ENCODE measurements at places on chromosomes 1 and 21. TPM values are rescaled to one million over a fixed set of nuclear protein-coding genes. Genes with fewer than 3 reads are reported as not detected.

DNA sequence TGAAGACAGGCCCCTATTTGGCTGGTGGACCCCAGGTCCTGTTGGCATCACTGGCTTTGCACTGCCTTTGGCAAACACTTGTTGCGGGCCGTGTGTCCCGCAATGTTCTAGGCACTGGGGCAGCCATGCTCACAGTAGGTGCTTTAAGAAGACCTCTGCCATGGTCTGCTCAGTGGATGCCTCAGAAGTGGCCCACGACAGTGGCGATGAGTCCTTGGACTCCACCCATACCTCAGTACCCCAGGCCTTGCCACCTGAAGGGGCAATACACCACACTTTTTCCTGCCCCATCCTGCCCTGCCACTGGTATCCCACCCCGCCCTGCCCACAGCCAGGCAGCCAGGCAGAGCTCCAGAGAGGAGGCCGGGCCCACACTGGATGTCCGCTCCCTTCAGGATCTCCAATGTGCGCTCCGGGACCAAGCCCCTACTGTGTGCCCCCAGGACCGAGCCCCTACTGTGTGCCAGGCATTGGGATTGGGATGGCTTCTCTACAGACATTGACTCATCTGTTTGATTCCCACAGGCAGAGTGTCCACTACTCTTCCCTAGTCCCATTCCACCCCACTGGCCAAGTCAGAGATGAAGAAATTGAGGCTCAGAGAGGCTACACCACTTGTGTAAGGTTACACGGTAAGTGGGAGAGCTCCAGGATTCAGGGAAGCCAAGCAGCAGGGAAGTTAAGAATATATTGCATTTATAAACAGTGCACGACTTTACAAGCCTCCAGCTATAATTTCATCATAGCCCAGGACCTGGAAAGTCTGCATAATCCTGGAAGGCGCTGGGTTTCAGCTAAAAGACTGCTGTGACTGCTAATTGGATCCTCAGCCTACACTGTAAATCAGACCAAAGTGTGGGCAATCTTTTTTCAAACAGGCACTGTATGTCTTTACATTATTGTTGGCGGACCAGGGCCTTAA is 101.6 kb downstream of the DMRTB1 start:
- no peak overlapping the region for H3K27ac ChIP-seq
- no peak overlapping the region for H3K4me3 ChIP-seq

DNA sequence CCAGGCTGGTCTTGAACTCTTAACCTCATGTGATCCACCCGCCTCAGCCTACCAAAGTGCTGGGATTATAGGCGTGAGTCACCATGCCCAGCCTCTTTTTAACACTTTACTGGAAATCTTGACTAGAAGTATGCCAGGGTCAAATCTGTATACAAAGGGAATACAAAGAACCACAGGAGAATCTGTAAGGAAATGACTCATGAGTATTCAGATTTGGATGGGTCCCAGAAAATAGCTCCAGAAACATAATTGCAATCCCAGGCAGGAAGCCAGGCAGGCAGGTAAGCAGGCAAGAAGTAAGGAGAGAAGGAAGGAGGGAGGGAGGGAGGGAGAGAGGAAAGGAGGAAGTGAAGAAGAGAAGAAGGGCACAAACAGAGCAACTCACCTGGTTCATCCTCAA is 22.8 kb upstream of the TIAM1 start:
- H3K4me1 ChIP-seq = peaks cover 30% of the 10 kb centered on the region
- H3K27ac ChIP-seq = no peak overlapping the region
- no peak overlapping the region for H3K4me3 ChIP-seq
- DNase-seq = no peak

DNA sequence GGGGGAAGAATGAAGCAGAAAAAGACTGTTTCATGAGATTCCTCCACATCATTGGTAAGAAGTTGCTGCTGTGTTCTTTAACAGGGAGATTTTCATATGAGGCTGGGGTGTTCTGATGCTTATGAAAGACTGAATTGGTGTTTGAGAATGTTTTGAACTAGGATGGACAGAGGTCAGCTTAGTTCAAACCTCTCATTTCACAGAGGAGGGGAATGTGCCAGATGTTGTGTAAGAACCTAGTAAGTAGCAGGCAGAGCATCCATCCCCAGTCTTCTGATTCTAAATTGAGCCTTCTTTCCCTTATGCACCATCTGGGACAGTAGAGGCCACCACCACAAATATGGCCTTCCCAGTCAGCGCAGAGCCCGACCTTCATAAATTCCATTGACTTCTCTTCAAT is 43.7 kb downstream of the SAMD13 start:
- H3K4me3 ChIP-seq = no peak overlapping the region
- H3K36me3 ChIP-seq = no peaks in the 10 kb centered on the region
- no peak for DNase-seq
- no peaks in the 10 kb centered on the region for H3K4me1 ChIP-seq

The NFASC gene
- total RNA-seq = 0.13 TPM

DNA sequence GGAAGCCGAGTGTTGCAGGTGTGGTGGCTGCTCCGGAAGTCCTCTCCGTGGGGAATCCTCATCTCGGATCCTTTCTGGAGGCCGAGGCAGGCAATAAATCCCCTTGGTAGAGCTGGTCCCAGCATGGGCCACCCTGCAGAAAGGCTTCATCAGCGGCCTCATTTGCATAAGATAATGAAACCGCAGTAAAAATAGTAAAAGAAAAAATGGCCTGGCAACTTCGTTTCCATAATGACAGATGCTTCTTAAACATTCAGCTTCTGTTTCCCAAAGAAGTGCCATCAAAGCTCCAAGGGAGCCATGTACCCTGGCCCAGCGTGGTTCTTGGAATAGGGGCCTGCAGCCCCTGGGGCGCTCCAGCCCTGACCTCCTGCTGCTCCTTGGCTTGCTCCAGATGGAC is 244.1 kb downstream of the GRIK3 start:
- no peak overlapping the region for H3K4me3 ChIP-seq
- no peak for DNase-seq
- H3K36me3 ChIP-seq = no peaks in the 10 kb centered on the region

DNA sequence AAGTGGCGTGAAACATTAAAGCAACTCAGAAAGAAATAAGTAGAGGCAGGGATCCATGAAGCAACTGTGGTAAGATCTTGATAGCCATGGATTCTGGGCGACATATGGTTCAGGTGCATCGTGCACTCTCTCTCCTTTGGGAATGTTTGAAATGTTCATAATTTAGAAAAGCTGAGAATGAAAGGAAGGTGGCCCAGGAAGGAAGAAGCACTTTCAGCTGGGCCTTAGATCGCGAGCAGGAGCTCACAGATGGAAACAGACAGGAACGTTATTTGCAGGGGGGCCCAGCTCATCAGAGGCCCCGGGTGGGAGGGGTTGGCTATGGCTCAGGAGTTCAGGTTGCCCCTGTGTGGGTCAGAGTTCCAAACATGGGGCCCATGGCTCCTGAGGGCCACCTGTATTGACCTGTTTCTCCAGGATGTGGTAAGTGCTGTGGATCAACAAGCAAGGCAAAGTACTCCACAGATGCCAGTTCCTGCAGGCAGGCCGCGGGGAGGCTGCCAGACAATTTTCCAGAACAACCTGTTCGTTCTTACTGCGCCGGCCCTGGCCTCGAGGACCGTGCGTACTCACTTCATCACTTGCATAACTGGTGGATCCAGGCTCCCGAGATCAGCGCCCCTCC is 253.2 kb downstream of the TOMM20 start:
- peaks cover 11% of the 10 kb centered on the region for H3K4me1 ChIP-seq
- H3K4me3 ChIP-seq = no peak overlapping the region

The SLC45A3 gene
- 1.6 TPM for total RNA-seq

The PTCH2 gene
- total RNA-seq = 1.4 TPM

DNA sequence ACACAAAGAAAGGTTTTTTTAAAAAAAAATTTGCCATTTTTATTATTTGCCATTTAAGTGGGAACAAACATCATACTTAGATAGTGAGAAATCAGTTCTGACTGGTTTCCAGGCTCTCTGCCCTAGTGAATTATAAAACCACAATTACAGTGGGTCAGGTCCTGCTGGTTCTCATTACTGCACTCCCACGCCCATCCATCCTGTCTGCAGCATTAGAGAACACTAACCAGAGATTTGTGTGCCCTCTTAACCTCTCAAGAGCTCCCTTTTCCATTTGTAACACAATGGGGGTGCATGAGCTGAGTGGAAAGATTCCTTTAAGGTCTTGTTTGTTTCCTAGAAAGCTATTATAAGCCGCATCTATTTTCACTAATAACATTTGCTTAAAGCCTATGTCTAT is 489.3 kb downstream of the AMY1C start:
- no peaks in the 10 kb centered on the region for H3K36me3 ChIP-seq
- DNase-seq = no peak
- H3K27me3 ChIP-seq = no peaks in the 10 kb centered on the region
- H3K27ac ChIP-seq = no peak overlapping the region
- H3K4me3 ChIP-seq = no peak overlapping the region

DNA sequence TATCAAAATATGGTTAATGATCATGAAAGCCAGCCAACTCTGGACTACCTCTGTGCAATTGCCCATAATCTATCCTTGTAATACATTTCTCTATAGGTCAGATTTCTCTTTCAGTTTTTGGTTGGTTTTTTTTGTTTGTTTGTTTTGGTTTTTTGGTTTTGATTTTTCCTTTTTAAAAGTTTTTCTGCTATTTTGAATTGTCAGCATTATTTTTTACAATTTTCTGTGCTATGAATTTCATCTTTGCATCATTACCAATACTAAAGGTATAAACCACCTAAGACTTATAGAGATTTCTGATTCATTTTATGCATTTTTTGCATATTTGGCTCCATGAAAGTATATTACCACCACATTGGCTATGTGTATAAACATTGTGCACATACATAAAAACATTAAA is 799.6 kb downstream of the ADGRL2 start:
- H3K36me3 ChIP-seq = peaks cover 2% of the 10 kb centered on the region
- no peaks in the 10 kb centered on the region for H3K27me3 ChIP-seq
- no peak for DNase-seq
- no peak overlapping the region for H3K4me3 ChIP-seq

DNA sequence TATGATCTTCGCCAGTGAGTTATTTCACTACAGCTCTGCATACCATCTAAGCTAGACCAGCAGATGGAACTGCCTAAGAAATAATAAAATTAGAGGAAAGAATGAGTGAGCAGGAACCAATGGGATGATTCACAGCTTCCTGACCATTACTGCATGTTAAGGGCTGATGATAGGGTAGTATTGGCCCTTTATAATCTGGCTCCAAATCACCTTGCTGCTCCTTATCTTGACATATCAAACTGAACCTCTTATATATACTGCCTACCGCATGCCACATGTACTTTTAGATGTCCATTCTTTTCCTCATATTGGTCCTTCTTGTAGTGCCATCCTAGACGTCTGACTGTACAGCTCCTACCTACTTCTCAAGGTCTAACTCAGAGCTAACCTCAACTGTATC is 524.4 kb downstream of the DPYD start:
- no peak for DNase-seq
- peaks cover 12% of the 10 kb centered on the region for H3K36me3 ChIP-seq
- no peak overlapping the region for H3K27ac ChIP-seq

- no peak overlapping the region for H3K27ac ChIP-seq
- peaks cover 12% of the 10 kb centered on the region for H3K4me1 ChIP-seq
- peaks cover 66% of the 10 kb centered on the region for H3K27me3 ChIP-seq
- H3K4me3 ChIP-seq = no peak overlapping the region
- DNase-seq = no peak
Observed at GRCh38 chr1:216721863-216722262, 1.4 kb downstream of the ESRRG start.

The FCGR3A gene
- not detected for total RNA-seq

The LINGO4 gene
- total RNA-seq = not detected

The OR2T29 gene
- not detected for total RNA-seq

- peak overlapping the region; percentile 94 for H3K4me3 ChIP-seq
- H3K27ac ChIP-seq = peak overlapping the region; percentile 93
- peaks cover 13% of the 10 kb centered on the region for H3K36me3 ChIP-seq
- peaks cover 45% of the 10 kb centered on the region for H3K4me1 ChIP-seq
- DNase-seq = no peak
- H3K27me3 ChIP-seq = no peaks in the 10 kb centered on the region
Observed at GRCh38 chr21:31660259-31660565, 719 bp downstream of the SOD1 start.

The ETV3L gene
- not detected for total RNA-seq

The RCAN1 gene
- total RNA-seq = 68.5 TPM

The BEST4 gene
- total RNA-seq = 0.18 TPM

- no peaks in the 10 kb centered on the region for H3K4me1 ChIP-seq
- H3K36me3 ChIP-seq = no peaks in the 10 kb centered on the region
- no peak overlapping the region for H3K4me3 ChIP-seq
- DNase-seq = no peak
- peaks cover 6% of the 10 kb centered on the region for H3K27me3 ChIP-seq
Observed at GRCh38 chr1:237779356-237779755, 111.4 kb downstream of the ZP4 start.

The TRMT13 gene
- total RNA-seq = 10.7 TPM

DNA sequence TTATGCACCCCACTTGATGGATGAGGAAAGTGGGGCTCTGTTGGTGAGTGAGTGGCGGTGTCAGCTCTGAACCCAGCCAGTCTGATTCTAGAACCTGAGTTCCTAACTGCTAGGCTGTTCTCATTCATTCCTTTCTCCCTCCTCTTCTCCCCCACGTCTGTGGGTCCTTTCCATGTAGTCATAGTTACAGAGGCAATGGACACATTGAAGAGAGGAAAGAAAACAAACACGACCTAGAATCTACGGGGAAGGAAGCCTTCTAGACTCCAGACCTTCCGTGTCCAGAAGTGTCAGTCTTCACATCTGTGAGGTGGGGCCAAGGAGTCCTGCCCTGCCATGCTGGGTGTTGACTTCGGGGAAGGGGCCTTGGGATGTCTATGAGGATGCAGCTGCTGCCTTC is 115.8 kb upstream of the WNT4 start:
- no peaks in the 10 kb centered on the region for H3K36me3 ChIP-seq
- peaks cover 57% of the 10 kb centered on the region for H3K4me1 ChIP-seq

DNA sequence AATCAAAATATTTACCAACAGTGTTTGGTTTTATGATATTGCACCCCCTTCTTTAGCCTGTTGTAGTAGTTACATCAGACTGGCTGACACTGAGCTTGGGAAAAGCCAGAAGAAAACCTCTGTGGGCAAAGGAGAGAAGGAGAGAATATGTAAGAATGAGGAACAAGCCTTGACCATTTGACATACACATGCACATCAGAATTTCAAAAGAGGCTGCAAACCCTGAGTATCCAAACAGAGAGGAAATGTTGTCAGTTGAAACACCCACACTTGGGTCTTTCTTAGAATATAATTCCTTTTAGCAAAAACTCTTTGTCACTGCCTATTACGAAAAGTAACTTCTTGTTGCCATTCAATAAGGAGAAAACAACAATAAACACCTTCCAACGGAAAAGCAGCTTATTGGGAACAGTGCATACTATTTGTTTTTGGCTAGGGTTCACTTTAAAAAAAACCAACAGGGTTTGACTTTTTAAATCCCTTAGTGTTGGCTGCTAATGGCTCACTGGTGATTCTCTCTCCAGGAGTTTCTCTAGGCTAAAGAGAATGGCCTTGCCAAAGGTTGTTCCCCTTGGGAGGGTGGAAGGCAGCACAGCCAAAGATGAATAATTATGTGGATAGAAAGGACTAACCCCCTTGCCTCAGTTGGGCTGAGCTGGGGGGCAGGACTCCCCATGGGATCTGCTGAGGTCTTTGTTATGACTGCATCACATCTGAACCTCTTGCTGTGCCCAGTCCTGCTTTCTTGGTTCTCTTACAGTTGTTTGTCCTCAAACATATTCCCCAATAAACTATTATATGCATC is 48.9 kb downstream of the GORAB start:
- no peak overlapping the region for H3K4me3 ChIP-seq
- H3K27me3 ChIP-seq = no peaks in the 10 kb centered on the region
- peaks cover 1% of the 10 kb centered on the region for H3K36me3 ChIP-seq
- H3K27ac ChIP-seq = no peak overlapping the region

The HOOK1 gene
- not detected for total RNA-seq

Measured in osteocyte (in vitro differentiated cells).